Upper lobe of left lung (tissue), 6 donors: ENCODE measurements at places on chromosomes 12 and 14.

DNA sequence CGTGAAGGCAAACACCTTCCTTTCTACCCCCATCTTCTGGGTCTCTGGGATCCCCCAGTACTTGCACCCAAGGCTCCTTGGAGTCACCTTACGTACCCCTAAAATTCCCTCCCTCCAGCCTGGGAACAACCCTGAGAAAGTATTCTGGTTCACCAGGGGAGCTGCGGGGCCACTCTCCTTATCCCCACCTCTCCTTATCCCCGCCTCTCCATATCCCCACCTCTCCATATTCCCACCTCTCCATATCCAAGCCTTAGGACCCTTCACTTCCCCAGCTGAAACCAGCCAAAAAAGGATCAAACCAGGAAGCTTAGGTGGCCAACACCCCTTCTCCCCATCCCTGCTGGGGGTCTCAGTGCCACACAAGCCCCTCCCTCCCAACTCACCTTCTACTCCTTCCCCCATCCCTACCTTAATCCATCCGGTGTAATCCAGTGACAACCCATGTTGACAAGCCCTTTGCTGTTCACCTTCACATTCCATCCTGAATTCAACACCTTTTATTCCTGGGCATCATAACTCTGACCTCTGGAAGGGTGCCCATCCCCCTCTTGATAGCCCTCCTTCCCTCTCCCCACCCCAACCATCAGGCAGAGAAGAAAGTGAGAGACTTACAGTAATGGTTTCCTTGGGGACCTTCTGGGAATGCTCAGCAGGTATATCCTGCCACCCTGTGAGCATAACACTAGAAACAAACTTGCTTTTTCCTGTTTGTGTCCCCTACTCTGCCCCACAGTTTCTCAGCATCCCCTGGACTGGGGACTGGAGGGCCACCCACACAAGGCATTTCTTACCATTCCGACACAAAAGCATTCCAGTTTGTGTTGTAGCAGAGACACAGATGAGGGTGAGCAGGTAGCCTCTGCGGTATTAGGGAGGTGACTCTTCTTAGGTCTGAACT lies 1.6 kb upstream of the MSI1 start:
- no peak for DNase-seq

- DNase-seq: no peak
Measured at GRCh38 chr14:35362911-35363374, 41.6 kb downstream of the NFKBIA start.

- no peak for DNase-seq
Measured at GRCh38 chr12:46296822-46297221, 28.0 kb upstream of the SLC38A1 start.

GRCh38 chr12:91176358-91176757 lies 6.3 kb downstream of the DCN start:
- no peak for DNase-seq

- DNase-seq: no peak
Measured at GRCh38 chr14:61575551-61576150, 119.7 kb upstream of the HIF1A start.

GRCh38 chr12:85484387-85484786 lies 204.4 kb downstream of the ALX1 start:
- no peak for DNase-seq

DNA sequence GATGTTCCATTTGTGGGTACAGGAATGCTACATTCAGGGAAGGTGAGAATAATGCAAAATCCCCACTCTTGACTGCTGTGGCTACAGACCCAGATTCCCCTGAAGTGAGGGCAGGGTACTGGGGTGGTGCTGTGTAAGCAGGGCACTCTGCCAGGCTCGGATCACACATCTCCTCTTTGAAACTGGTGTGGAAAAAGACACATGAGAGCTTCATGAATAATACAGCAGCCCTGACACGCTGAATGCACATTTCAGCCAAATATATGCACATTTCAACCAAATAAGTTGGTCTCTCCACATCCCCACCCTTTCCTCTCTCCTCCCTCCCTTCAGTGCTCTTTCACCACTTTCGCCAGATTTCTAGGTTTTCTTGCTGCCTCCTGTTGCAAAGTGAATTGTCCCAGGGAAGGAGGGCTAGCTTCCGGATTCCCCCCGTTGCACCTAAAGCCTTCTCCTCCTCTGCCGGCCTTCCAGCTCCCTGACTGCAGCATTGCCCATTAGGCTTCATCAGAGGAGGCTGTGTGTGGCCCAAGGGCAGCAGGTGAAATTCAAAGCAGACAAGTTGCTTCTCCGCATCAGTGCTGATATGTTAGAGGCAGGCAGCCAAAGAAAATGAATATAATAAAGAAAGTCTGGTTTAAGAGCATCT lies 118.2 kb upstream of the TMCC3 start:
- DNase-seq: no peak

DNA sequence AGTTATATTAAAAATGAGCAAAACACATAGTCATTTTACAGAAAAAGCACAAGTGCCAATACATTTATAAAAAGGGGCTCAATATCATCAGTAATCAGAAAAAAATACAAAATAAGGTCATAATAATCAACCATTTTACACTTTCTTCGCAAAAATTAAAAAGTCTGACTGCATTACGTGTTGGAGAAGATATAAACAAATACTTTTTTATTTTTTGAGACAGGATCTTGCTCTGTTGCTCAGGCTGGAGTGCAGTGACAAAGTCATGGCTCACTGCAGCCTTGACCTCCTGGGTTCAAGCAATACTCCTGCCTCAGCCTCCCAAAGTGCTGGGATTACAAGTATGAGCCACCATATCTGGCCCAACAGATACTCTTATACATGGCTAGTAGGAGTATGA lies 181.5 kb upstream of the DIO3 start:
- no peak for DNase-seq

DNA sequence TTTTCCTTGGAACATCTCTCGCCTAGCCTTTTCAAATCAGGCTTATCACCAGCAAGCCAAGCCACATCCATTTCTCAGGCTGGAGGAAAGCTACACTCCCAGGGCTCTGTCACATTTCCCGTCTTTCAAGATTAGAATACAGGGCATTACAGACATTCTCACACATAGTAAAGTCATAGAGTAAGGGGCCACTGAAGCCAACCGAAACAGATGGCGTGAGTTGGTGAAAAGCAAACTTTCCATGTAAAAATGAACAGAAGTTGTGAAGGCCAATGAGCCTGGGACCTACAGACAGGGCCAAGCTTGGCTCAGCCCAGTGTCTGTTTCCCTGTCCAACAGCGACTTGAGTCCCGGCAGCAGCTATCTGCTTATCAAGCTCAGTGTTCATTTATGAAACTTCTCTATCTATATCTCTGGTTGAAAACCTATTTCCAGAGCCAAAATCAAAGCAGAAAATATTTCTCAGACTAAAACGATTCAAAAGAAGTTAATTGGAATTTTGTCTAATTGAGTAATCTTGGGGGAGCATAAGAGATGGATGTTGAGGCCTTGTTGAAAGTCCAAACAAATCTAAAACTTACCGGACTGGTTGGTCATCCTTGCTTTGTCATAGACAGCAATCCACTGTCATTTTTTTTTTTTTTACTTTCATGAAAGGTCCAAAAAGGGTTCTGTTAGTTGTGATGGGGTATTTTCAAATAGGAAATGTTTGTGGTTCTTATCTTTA lies 105.6 kb downstream of the DAAM1 start:
- DNase-seq: no peak

GRCh38 chr12:106018286-106018685 lies 120.5 kb downstream of the NUAK1 start:
- DNase-seq: no peak

DNA sequence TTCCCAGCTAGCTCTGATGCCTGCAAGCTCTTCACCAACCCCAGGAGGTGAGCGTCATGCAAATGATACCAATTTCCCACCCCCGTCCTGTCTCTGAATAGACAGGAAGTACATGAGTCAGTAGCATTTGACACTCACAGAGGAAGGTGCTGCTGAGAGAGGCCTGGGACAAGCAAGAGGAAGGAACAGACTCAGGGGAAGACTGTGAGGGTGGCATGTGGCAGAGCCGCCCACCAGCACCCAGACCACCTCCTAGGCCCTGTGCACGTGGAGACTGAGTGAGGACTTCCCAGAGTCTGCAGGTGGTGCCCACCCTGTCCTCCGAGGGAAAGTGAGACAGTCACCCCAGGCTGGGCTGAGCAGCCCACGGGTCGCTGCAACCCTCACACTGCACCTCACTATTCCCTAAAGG lies 199.5 kb upstream of the SFSWAP start:
- peak; percentile 27 for DNase-seq

GRCh38 chr12:6754411-6754810 lies 1.5 kb upstream of the MLF2 start:
- DNase-seq: no peak

DNA sequence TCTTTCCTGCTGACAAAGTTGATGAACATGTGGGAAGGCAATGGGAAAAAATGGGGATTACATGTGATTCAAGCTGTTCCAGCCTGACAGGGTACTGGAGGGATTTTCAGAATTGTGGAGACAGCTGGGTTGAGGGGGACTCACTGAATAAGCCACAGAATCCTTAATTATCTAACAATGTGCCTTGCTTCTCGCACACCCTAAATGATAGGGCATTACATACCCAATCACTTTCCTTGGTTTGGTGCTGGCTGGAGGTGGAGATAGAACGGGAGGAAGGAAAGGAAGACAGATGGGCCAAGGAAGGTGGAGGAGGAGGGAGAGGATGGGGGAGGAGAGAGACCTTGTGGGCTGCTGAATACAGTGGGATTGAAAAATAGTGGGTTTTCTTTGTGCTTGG lies 20.7 kb downstream of the PELI2 start:
- no peak for DNase-seq

DNA sequence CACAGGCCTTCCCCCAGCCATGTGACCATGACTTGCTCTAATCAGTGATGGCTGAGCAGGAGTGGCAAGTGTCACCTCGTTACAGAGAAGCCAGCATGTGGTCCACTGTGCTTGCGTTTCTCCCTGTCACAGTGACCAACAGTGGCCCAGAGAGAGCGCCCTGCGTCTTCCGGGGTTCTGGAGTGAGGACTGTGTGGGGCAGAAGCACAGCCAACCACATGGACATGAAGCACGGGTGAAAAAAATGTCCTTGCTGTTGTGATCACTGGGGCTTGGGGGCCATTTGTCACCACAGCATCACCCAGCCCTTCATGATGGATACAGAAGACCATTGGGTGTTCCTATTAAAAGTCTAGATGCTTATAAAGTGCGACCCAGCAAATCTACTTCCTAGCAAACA lies 174.6 kb upstream of the C14orf180 start:
- no peak for DNase-seq

GRCh38 chr12:64968989-64969819 lies 144.8 kb downstream of the TBC1D30 start:
- DNase-seq: no peak

DNA sequence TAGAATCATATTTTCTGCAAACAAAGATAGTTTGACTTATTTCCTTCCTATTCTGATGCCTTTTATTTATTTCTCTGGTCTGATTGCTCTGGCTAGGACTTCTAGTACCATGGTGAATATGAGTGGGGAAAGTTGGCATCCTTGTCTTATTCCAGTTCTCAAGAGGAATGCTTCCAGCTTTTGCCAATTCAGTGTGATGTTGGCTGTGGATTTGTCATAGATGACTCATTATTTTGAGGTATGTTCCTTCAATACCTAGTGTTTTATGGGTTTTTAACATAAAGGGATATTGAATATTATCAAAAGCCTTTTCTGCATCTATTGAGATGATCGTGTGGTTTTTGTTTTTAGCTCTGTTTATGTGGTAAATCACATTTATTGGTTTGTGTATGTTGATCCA lies 139.4 kb upstream of the CNTN1 start:
- DNase-seq: no peak

- no peak for DNase-seq
Measured at GRCh38 chr12:119225454-119225853, 46.7 kb downstream of the HSPB8 start.

GRCh38 chr12:1936406-1937320 lies 18.2 kb upstream of the CACNA2D4 start:
- peak; percentile 92 for DNase-seq

- DNase-seq: no peak
Measured at GRCh38 chr14:25032092-25032784, 17.7 kb downstream of the STXBP6 start.

DNA sequence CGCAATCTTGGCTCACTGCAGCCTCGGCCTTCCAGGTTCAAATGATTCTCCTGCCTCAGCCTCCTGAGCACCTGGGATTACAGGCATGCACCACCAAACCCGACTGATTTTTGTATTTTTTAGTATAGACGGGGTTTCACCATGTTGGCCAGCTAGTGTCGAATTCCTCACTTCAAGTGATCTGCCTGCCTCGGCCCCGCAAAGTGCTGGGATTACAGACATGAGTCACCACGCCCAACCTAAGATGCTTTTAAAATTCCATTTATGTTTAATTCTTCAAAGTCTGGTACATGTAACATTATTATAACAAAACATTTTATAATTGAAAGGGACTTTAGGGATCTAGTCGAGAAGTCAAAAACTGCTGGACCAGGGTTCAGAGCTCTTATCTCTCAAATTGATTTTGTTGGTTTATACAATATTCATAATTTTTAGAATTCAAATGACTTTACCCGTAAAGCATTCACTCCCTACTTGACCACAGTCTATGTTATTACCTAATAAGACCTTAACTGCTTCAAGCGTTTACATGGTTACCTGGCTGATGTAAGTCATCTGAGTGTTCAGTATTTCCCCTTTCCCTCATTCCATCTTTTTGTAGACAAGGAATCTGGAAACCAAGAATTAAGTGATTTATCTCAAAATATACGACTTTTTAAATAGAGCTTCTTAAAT lies 28.2 kb downstream of the RAP1B start:
- no peak for DNase-seq

DNA sequence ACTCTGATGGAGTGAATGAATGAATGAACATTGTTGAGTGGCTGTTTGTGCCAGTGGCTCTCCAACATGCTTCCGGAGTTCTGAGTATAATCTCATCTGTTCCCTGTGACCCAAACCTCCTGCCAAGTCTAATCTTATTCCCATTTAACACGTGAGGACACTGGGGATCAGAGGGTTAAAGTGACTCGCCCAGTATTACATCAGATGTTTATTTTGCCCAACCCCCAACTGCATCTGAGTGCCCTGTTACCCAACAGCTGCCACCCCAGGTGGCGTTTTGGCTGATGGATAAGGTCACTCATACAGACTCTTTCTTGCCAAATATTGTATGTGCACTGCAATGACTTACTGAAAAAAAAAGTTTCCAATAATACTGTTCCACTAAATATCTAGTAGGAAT lies 210.9 kb downstream of the EXOC5 start:
- DNase-seq: peak; percentile 46

- DNase-seq: no peak
Measured at GRCh38 chr14:43406931-43407330, 1100.2 kb downstream of the FSCB start.

- no peak for DNase-seq
Measured at GRCh38 chr12:82857911-82858533, 171.3 kb downstream of the TMTC2 start.

GRCh38 chr14:55303125-55303499 lies 31.9 kb downstream of the FBXO34 start:
- no peak for DNase-seq
